ENCODE measurements at places on chromosomes 1 and 21.

- no peak for DNase-seq
Measured at GRCh38 chr1:67383999-67384638, 46.1 kb downstream of the SERBP1 start.

DNA sequence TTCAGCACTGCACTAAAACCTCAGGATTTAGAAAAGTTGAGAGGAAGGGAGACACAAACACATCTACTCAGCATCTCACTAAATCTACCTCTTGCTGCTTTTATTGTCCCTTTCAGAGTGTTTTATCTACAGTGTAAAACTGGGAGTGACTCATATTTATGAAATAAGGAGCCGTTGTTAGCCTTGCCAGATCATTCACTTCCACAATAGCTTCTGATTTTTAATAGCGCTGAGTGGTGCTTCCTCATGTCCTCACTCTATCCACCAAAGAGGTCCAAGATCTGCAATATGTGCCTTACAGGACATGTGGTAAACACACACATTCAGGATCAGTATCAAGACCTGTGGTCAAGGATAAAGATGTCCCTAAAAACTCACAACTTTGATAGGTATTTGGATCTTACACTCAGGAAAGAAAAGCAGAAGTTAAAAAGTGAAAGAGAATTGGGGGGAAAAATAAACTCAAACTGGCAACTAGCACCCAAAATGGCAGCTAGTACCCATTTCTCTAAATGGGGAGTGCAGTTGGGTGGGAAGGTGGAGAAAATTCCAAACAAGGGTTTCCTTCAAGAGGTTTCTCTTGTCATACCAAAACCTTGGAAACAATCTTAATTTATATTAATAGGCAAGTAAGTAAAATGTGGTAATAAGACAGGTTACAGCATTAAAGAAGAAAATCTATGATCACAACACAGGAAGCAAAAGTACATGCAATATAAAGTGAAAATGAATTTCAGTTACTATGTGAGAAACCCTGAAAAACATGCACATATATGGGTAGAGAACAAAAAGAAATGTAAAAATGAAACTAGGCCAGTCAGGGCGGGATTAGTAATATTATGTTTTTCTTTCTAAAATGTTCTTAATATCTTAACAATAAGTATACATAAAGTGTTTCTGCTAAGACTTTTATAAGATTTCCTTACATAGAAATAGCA, 15.9 kb downstream of the DUSP10 start:
- DNase-seq: no peak

DNA sequence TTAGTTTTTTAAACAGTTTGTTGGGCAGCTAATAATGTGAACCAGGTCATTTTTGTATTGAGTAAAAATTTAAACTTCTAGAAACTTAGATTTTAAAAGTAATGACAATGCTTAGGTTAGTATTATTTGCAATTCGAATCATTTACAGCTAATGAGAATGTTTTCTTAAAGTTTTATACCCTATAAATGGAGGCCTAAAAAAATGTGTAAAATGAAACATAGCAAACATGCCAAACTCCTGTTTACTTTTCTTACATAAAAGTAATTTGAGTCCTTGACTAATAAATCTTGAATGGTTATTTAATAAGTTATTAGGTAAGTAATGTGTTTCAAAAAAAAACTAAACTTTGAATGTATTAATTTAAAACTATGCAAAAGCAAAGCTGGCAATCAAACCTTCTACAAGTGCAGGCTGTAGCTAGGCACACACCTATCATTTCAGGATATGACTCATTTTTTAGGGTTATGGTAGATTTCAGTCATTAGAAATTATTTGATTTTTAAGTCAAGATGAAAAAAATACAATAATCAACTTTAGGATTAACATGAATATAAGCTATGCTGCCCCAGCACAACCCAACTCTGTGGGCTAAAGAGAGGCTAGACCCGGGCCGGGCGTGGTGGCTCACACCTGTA, 41.5 kb downstream of the CLSTN1 start:
- DNase-seq: no peak

GRCh38 chr1:3678361-3679097, 26.2 kb downstream of the TP73 start:
- no peak for DNase-seq
